ENCODE measurements at places on chromosomes 7 and 10. TPM values are rescaled to one million over a fixed set of nuclear protein-coding genes. Genes with fewer than 3 reads are reported as not detected.
A peak's percentile ranks its signal among the peaks of the same experiment; 100 is the strongest.

DNA2 gene
- 3.5 TPM for total RNA-seq

PNLIP gene
- total RNA-seq: not detected

CFAP46 gene
- total RNA-seq: 0.94 TPM

EPHA1 gene
- not detected for total RNA-seq

DNA sequence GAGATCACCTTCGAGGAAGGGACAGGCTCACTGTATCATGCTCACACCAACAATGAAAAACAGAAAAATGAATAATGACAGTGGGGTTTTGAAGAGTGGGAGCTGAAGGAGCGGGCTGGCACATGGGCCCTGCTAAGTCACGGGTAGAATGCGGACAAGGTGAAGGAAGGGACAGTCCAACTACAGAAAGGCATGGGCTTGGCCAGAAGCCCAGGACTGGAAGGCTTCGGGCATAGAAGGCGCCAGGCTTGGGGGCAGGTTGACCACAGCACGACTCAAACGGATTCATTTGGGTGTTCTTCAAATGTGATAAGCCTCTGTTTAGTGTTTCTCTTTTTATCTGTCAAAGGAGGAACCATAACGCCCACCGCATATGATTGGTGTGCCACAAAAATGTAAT is 509.5 kb downstream of the CCSER2 start:
- no peak for DNase-seq

DNA sequence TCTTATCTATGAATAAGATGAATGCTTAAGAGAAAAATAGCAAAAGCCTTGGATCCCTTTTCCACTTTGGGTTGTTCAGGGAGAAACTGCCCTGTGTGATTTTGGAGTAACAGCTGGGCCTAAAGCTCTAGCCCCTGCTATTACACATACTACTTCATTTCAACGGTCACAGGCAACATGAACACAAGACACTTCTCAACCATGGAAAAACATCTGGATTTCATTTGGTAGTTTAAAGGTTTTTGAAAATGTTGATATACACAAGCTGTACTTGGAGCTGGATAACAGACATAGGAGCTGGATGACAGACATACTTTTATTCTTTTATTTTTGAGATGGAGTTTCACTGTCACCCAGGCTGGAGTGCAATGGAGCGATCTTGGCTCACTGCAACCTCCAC is 2.7 kb upstream of the CHUK start:
- DNase-seq: no peak

DNA sequence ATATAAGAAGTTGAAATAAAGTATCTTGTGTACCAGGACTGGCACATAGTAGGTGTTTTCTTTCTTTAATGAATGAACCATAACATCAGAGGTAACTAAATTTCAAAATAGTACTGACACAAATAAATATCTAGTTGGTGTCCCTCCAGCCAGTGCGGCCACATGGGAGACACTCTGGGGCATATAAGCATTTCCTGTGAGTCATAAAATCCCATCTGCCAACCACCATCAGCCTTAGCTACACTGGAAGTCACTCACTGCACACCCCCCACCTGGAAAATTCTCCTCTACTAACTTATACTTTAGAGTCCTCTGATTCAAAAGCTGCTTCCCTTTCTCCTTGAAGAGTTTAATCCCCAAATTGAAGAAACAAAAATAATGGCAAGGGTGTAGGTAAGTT is 32.5 kb downstream of the DYDC1 start:
- DNase-seq: no peak

GRCh38 chr7:18553605-18554003 is 58.1 kb downstream of the HDAC9 start:
- DNase-seq: no peak

DNA sequence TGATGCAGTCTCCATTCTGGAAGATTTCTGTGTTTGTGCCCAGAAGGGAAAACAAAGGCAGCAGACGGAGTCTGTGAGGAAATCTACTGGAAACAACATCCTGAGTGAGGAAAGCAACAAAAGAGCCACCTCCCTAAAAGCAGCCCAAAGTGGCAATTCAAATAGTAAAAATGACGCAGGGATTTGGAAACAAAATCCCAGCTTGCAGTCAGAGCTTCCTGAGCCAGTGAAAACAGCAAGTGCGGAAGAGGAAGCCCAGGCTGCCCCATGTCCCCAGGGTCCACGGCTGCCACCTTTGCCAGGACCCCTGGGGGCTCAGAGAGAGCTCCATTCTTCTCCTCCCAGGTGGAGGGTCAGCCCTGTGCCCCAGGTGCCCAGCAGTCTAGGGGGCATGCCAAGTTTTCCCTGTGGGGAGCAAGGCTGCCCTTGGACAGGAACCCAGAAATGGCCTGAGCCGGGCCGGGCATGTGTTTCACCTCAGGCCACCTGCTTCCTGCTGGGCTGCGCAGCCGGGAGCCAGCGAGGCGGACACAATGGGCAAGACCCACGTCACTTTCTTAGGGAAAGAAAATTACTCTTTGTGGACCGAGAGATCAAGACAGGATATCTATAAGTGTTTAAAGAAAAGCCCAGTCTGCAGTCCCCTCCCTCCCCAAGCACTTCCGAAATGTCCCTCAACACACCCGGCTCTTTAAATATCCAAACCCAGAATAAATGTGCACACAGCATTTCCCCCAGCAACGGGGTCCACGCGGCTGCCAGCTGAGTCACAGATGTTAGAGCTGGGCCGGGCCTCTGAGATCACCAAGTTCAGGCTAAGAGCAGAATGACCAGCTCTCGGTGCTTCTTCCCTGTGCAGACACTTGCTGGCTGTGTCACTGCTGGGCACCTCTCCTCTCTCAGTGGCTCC is 231.1 kb downstream of the ARHGAP12 start:
- DNase-seq: peak; percentile 91

- no peak for DNase-seq
Measured at GRCh38 chr7:34036972-34037792, 131.8 kb downstream of the BMPER start.

DNA sequence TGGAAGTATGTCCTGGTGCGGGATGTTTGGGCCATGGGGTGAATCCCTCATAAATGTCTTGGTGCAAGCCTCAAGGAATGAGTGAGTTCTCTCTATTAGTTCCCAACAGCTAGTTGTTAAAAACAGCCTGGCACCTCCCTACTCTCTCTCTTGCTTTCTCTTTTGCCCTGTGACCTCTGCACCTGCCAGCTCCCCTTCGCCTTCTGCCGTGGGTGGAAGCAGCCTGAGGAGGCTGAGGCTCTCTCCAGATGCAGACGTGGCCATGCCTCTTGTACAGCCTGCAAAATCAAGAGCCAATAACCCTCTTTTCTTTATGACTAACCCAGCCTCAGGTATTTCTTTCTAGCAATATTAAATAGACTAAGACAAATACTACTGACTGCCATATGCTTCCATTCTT is 210.3 kb downstream of the POM121L12 start:
- no peak for DNase-seq

DNA sequence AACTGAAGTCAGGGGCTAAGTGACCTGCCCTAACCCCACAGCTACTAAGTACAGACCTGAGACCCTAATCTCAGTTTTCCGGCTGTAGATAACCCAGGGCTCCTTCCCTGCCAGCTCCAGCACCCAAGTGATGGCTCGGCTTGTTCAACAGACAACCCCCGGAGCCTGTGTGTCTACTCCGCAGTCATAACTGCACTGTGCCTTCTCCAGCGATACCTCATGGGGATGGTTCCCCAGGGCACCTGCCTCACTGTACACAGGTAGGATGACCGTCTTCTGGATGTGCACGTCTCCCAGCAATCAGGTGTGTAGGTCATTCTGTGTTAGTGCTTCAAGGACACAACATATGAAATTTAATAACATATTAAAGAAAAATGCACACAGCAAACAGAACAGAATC is 37.1 kb downstream of the CPXM2 start:
- no peak for DNase-seq

All from cardiac septum (tissue), 1 donor.